ENCODE measurements at places on chromosomes 12 and 14. TPM values are rescaled to one million over a fixed set of nuclear protein-coding genes. Genes with fewer than 3 reads are reported as not detected.

GRCh38 chr14:68956724-68957123 lies 22.4 kb downstream of the ACTN1 start:
- DNase-seq = no peak

GRCh38 chr12:56775638-56776037 lies 12.5 kb downstream of the HSD17B6 start:
- no peak for DNase-seq

Gene TEP1
- 16.5 TPM for total RNA-seq

Gene MYH6
- not detected for total RNA-seq

Gene PCBP2
- 594 TPM for total RNA-seq

- DNase-seq = no peak
These were observed 55.6 kb upstream of the BCL2L14 start for GRCh38 chr12:12015073-12015685.

DNA sequence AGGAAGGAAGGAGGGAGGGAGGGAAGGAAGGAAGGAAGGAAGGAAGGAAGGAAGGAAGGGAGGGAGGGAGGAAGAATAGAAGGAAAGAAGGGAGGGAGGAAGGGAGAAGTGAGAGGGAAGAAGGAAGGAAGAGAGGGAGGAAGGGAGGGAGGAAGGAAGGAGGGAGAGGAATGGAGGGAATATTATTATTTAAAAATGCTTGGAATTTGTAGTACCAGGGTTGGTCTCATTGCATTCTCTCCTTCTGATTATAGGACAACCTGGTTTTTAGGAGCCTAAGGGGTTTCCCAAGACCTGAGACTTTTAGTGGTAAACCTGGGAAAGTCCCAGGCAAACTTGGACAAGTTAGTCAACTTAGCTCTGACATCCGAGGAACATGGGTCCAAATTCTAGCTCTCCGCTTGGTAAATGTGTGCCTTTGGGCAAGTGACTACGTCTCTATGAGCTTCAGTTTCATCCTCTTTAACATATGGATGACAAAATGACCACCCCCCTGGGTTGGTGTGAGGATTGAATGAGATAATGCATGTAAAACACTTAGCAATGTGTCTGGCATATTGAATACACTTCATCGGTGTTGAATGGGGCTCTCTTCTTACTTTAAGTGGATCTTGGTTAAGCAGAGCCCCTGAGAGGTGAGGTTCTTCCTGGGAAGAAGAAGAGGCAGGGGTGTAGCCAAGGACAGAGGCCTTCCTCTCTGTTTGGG lies 690.7 kb upstream of the TBX3 start:
- no peak for DNase-seq

GRCh38 chr12:79067977-79068376 lies 203.4 kb downstream of the SYT1 start:
- no peak for DNase-seq

DNA sequence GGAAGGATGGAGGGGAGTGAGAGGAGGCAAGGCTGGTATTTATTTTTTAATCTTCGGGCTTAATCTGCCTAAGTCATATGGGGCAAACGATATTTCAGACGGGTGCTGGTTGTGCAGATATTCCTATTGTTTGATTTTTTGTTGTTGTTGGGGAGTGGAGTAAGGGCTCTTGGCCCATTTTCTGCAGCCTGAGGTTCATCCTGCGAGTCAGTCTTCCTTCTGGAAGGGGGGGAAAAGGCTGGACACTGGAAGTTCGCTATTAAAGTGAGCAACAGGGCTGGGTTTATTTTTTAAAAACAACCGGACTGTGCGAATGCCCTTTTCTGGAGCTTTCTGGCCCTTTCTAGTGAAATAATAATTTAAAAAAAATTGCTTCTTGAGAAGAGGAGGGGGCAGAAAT lies 2.3 kb downstream of the NRXN3 start:
- no peak for DNase-seq

Gene PCED1B
- 2.6 TPM for total RNA-seq

GRCh38 chr12:104698871-104699270 lies 242.1 kb downstream of the CHST11 start:
- DNase-seq = no peak

DNA sequence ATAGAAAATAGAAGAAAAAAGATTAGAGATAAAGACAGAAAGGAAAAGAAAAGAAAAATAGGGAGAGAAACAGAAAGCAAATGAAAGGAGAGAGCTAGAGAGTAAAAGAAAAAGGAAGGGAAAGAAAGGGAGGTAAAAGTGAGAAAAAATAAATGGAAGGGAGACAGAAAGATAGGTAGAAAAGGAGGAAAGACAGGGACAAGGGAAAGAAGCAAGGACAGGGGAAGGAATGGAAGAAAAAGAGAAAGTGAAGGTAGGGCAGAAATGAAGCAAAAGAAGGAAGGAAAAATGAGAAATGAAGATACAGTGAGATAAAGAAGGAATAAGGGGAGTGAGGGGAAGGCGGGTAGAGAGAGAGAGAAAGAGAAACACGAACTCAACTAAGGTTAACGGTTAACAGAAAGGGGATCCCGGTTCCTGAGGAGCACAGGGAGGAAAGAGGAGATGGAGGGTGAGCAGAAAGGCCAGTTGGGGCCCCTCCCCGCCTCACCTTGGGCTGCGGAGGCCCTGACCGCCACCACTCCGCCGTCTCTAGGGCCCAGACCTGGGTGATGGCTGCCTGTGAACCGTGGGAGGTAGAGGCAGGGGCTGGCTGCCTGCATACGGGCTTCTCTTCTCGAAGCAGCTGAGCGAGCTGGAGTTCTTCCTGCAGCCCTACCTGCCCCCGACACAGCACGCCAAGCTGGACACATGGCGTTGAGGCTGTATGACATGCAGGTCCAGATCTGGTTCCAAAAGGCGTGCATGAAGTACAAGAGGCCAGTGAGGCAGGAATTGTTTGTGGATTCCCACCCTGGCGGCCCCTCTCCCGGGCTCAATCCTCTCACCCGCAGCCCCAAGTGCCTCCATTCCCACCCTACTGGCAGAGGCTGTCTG lies 59.5 kb downstream of the SMUG1 start:
- DNase-seq = no peak

DNA sequence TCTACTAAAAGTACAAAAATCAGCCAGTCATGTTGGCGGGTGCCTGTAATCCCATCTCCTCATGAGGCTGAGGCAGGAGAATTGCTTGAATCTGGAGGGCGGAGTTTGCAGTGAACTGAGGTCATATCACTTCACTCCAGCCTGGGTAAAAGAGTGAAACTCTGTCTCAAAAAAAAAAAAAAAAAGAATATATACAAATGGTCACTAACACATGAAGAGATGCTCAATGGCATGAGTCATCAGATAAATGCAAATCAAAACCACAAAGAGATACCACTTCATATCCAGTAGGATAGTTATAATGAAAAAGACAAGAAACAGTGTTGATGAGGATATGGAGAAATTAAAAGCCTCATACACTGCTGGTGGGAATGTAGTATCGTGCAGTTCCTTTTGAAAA lies 33.6 kb upstream of the METAP2 start:
- no peak for DNase-seq

- no peak for DNase-seq
These were observed 441.6 kb downstream of the GLT1D1 start for GRCh38 chr12:129294868-129295267.

- no peak for DNase-seq
These were observed 5.1 kb upstream of the GPR33 start for GRCh38 chr14:31492759-31493498.

DNA sequence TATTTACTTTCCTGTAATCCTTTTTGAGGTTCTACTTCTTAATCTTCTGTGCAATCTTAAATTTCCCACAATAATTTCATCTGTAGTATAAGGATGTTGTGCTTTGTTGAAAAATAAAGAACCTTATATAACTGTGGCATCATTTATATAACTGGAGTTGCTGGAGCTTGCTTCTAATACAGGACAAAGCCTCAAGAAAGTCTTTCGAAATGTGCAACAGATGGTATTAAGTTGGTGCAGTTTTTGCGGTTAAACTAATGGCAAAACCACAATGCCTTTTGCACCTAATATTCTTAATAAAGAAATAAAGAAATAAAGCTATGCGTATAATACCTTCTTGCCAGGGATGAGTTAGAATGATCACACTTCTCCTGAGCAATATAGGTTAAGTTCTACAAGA lies 180.0 kb downstream of the KITLG start:
- DNase-seq = no peak

Gene AKAP6
- total RNA-seq = 238 TPM

- DNase-seq = no peak
These were observed 357.3 kb upstream of the RGS6 start for GRCh38 chr14:71574976-71575375.

GRCh38 chr12:54680374-54680773 lies 32.2 kb upstream of the DCD start:
- no peak for DNase-seq

DNA sequence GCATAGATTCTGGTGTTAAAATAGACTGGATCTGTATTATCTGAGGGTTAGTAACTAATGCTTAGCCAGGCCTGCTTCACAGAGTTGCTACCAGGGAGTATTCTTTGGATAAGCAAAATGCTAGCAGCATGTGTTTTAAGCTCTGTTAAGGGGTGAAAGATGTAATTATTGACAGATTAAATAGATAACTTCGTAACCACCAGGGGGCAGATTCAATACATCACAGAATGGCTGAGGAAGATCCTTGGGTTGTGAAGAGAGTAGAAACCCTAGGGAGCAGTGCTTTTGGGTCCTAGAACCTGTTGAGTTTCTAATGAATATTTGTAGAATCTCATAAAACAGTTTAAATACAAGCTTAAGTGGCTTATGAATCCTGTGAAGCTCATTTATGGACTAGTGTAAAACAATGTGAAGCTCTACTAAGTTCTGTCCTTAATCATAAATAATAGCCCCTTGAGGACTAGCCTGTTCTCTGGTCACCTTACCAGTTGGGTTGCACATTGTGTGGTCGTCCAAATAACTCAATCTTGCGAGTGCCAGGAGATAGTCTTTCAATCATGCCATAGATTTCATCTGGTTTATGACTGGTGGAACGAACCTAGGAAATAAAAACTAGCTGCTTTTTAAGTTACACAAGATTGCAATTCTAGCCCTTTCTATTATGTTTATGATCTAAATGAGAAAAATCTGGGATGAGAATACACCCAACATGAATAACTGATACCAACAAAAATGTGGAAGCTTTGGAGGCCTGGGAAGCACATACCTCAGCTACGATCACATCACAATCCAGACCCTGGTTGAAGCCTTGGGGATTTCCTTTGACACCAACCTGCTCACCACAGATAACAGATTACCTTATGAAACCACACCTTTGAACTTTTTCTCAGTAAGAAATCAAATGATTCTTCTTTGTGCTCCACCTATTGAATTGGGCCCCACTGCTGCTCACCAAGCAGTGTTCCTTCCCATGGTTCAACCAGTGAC lies 12.3 kb downstream of the METTL3 start:
- DNase-seq = no peak

DNA sequence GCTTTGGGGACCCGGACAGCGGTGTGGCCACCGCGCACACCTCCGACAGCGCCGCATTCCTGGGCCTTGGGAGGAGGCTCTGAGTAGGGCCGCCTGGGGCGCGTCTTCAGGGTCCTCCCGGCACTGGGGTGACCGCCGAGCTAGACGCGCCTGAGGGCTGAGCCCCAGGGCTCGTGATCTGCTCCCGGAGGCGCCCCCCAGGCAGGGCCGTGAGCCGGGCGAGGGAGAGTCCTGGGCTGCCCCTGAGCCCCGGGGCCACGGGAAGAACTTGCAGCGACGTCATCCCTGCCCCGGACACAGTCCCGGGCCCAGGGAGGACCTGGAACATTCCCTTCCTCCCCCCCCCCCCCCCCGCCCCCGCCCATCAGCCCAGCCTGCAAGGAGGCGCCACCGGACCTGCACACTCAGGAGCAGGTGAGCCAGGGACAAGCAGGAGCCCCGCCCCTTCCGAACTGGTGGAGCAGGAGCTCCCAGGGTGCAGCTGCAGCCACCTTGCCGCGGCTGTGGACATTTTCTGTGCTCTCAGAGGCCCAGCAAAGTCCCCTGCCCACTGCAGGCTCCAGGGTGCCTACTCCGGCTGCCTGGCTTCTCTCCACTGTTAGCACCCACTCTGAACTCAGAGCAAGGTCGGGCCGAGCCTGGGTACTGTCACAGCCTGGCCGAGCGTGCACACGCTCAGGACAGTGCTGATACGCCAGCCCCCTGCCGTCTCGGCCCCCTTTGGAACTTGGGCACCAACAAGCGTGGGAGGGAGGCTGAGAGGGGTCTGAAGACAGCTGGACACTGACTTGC lies 50.7 kb downstream of the A2M start:
- DNase-seq = no peak

- no peak for DNase-seq
These were observed 45.6 kb downstream of the CNOT2 start for GRCh38 chr12:70288817-70289216.

DNA sequence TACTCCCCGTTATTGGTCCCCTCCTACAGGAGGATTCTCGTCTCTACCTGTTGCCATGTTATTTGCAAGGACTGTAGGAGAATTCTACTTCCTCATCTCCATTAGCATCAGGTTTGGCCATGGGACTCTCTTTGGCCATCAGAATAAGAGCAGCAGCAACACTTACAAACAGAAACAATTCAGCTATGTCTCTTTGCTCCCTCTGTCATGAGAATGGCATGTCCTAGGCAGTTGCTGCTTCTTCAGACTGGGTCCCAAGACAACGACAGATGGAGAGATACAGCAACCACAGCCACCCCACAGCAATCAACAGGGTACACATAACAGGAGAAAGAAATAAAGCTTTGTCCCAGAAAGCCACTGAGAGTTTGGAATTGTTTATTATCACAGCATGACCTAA lies 19.7 kb downstream of the SLC41A2 start:
- no peak for DNase-seq

GRCh38 chr12:70962226-70962794 lies 41.8 kb upstream of the PTPRR start:
- DNase-seq = no peak
